T-helper 17 cell (primary cell): ENCODE measurements at places on chromosomes 13 and 19.

- no peak for DNase-seq
Observed at GRCh38 chr13:100517135-100517534, 71.5 kb downstream of the GGACT start.

DNA sequence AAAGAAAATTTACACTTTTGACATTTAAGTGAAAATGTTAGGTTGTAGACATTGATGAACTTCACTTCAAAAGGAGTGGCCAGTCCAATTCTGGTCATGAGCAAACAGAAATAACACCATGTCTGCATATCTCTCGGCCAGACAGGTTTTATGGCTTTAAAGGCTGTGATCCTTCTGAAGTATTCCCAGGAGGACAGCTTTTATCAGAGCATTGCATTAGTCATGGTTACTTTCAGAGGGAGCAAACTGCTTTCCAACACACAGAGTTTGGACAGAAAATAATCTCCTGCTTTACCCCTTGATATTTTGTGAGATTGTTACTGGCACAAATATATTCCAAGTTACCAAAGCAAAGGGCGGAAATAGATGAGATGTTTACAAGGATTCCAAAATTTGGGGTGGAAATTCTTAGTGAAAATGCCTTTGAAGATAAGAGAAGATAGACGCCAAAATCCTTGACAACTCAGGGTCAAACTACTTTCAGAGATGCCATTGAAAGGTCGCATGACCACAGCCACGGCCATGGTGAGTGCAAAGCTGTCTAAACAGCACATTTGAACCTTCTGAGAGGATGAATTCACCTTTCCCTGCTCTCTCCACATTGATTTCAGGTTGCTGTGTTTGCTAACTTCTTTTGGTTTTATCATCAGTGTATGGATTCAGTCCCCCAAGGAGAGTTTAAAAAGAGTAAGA lies 584.5 kb upstream of the SGCG start:
- DNase-seq, result no peak

GRCh38 chr19:2333807-2334211 lies 5.3 kb downstream of the SPPL2B start:
- DNase-seq, result no peak

- DNase-seq, result peak; percentile 42
Observed at GRCh38 chr19:1259206-1259875, 9.8 kb upstream of the CIRBP start.

- peak; percentile 89 for DNase-seq
Observed at GRCh38 chr13:99436686-99437416, 64.4 kb upstream of the TM9SF2 start.

DNA sequence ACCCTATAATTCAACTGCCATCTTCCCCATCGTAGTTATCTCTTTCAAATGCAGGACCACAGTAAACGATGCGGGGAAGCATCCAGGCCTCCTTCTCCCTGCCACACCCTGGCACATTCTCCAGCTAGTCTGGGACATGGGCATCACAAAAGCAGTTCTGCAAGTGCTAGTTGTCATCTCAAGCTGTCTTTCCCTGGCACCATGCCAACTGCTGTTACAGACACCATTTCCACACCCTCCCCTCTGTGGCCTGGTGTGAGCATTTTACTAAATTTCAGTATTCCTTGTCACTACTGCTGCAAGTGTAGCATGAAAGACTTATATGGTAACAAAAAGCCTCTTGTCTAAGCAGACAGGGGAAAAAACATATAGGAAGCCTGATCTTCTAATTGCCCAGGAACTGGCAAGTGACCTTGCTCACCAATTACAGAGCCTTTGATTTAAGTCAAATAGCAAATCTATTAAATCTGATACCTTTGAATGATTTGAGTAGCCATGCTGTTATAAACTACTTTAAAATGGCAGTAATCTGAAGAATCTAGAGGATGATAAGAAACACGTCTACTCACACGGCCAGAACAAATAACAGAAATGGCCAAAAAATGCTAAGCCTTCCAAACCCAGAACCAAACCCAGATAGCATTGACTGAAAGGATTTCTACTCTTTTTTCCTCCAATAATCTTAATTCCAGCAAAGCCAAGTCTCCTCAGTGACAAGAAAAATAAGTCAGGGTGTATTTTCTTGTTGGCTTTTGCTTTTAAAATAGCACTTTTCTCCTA lies 179.0 kb downstream of the NUFIP1 start:
- no peak for DNase-seq

DNA sequence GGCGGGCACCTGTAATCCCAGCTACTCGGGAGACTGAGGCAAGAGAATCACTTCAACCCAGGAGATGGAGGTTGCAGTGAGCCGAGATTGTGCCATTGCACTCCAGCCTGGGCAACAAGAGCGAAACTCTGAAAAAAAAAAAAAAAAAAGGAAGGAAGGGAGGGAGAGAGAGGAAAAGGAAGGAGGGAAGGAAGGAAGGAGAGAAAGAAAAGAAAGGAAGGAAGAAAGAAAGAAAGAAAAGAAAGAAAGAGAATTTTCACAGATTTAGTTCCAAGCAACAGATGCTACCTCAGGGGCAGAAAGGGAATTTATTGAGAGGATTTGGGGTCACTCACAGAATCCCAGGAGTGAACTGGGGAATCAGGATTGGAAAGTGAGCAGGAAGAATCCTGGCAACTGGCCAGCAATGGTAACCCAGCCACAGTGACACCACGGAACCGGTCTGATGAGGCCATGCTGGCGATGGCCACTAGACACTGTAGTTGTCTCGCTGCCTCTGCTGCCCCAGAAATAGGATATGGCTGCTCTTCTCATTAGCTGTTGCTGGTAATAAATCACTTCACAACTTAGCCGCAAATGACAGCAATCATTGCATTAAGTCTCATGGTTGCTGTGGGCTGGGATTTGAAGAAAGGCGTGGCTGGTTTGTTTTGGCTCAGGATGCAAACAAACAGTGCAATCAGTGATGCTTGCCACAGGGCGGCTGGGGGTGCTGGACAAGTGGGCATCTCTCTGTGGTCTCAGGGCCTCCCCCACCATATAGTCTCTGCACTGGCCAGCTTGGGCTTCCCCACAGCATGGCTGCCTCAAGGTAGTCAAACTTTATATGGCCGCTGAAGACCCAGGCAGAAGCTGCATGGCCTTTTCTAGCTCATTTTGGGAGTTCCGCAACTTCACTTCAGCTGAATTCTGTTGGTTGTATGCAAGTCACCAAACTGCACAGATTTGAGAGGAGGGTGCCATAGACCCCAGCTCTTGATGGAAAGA lies 5.2 kb upstream of the BCAM start:
- no peak for DNase-seq

DNA sequence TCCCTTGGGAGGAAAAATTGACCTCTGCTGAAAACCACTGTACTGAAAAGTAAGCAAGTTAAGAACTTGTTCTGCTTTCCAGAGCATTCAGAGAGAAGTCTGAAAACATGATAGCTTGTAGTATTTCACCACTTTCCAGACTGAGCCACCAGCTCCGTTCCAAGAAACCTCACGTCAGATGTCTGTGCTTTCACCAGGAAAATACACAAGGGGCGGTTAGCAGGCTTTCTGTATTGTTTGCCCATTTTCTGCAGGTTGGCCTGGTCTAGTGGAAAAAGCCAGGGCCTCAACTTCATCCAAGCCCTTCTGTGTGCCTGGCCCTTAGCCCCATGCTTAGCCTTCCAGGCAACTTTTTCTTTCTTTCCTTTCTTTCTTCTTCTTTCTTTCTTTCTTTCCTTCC lies 36.4 kb downstream of the RXFP2 start:
- no peak for DNase-seq

DNA sequence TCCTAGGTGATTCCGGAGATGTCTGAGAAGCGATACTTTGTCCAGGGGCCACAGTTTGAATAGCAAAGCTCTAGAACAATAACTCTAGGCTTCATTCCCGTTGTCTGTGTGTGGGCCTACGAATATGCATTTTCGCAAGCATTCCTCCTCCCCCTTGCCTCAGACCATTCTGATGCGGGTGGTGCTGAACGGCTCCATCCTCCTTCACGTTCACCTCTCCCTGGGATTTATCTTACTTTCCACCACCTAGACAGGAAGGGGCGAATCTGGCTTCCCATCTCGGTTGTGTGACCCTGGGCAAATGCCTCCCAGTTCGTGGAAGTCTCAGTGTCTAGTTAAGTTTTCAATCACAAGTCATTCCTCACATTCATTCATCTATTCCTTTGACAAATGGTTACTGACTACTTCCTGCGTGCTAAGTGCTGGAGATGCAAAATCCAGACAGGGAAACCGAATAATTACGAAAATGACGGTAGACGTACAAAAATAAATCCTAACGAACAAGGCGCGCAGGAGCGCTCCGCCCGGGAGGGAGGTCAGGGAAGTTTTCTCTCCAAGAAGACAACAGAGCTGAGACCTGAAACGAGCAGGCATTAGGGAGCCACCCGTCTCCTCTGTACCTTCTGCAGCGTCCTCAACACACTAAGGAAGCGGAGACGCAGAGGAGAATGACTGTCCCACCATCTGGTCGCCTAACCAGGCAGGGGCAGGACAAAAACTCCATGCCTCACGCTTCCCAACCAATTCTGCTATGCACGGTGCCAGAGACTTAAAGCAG lies 1.3 kb upstream of the CNOT3 start:
- DNase-seq, result no peak

DNA sequence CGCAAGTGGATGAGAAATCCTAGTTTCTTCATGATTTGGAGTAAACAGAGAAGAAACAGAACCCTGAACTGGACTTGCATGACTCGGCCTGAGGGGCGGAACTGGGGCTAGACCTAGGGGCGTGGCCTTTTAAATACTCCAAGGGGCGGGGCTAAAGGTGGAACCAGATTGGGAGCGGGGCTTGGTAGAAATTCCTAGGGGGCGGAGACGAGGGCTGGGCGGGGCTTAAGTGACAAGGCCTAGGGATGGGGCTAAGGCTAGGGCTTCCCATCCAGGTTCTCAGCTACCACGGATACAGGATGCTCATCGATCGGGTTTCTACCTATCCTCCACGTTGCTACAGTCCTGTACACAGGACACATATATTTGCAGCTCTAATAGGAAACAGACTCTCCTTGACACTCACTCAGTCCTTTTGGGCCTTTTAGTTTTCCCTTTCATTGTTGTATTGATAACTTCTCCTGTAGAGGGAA lies 372 bp upstream of the ZNF699 start:
- DNase-seq, result peak; percentile 68

- DNase-seq, result no peak
Observed at GRCh38 chr19:3054972-3055740, 7.1 kb downstream of the TLE5 start.

DNA sequence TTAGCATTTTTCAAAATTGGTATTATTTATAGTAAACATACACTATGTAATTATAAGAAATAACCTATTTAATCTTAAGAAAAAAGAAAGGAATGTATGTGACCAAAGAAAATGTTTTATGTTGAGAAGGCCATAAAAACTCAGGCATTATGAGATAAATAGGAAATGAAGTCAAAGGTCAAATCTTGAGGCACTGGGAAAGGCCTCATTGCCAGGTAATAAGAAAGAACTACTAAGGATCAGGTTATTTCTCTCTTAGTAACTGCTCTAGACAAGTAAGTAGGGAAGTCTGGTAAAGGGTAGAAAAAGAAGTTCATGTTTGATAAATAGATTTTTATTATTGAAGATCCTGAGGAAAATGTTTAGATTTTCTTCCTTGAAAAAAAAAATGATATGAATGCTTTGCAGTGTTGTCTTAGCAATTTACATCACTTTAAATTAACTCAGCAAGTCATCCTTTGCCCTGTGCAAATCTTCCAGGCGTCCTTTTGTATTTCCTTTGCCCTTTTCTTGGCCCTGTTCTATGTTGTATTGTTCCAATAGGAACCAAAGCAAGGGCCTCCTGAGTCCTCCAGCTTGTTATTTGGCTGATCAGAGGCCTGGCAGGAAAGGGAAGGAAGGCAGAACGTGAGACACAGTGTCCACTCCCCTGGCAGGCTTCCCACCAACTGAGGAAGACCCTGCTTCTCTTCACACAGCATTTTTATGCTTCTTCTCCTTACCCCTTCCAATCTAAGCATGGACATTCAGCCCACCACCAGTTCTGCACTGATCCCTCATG lies 260.4 kb upstream of the MIR17HG start:
- no peak for DNase-seq

DNA sequence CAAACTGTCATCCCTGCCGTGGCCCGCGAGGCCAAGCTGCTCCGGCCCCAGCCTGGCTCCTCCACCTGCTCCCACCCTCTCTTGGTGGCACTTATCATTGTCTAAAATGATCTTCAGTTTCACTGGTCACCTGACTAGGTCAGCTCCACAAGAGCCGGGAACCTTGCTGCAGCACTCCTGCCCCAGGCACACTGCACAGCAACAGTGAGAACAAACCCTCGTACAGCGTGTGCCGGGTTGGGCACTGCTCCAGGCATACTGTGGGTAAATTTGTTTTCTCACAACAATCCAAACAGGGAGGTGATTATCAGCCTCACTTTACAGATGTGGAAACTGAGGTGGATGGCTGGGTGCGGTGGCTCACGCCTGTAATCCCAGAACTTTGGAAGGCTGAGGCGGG lies 8.9 kb downstream of the DEDD2 start:
- no peak for DNase-seq

DNA sequence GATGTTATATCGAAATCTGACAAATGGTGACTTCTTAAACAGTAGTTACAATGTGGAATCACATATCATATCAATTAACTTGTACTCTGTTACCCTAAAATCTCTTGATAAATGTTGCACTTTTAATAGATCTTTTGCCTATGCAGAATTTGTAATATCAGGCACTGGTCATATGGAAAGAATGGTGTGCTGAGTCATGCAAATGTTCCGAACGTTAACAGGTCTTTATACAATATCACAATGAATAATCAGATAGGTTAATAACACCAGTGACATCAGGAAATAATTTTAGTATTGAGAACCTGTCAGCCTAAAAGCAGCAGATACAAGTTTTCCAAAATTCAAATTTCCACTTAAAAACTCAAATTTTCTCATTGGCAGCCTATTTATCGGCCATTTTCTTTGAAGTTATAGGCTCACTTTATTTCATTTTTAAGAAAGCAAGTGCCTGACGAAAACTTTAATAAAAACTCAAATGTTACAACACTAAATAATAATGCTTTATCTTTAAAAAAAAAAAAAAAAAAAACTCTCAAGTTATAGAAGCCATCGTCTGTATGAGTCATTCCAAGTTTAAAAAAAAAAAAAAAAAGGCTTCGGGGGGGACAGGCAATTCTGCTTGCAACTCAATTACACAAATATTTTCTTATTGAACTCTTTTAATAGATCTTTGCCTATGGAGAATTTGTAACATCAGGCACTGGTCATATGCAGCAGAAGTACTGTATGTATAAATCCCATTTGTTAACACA lies 180.9 kb downstream of the DIAPH3 start:
- DNase-seq, result no peak

GRCh38 chr13:50732712-50733111 lies 110.8 kb downstream of the DLEU7 start:
- no peak for DNase-seq

DNA sequence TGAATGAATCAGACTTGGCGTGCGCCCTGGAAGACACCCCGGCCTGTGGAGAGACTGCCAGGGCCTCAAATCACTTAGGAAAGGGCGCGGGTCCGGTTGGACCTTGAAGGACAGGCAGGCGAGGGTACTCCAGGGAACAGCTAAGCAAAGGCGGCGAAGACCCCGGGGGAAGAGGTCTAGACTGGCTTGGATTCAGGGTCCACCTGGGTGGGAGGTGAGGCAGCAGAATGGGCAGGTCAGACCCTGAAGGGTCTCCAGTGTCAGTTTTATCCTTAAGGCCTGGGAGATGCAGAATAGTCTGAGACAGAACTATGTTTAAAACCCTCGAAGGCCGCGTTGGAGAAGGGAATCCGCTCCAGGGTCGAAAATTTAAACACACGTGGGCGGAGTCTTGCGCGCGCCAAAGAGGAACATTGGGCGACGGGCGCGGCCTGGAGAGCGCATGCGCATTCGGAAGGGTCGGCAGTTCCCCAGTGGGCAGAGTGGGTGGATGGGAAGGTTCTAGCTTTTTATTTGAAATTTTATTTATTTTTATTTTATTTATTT lies 567 bp upstream of the SMG9 start:
- DNase-seq, result peak; percentile 61
